Ecto neural progenitor cell (in vitro differentiated cells): ENCODE measurements at places on chromosomes 16 and 17.
A peak's percentile ranks its signal among the peaks of the same experiment; 100 is the strongest.

DNA sequence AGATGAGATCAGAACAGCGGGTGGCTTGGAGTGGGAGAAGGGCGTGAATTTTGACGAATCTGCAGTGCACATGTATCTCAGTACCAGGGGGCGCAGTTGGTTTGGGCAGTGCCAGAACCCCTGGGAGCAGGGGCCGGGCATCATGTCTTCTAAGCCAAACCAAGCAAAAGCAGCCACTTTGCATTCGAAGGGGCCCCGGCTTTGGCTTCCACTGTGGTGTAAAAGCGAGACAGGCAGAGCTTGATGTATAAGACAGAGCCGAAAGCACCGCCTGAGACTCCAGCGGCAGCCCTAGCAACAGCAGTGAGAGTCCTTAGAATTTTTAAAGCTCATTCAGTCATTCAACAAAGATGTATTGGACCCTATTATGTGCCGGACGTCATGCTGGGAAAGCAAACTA, 3.8 kb upstream of the XYLT1 start:
- DNase-seq = no peak

DNA sequence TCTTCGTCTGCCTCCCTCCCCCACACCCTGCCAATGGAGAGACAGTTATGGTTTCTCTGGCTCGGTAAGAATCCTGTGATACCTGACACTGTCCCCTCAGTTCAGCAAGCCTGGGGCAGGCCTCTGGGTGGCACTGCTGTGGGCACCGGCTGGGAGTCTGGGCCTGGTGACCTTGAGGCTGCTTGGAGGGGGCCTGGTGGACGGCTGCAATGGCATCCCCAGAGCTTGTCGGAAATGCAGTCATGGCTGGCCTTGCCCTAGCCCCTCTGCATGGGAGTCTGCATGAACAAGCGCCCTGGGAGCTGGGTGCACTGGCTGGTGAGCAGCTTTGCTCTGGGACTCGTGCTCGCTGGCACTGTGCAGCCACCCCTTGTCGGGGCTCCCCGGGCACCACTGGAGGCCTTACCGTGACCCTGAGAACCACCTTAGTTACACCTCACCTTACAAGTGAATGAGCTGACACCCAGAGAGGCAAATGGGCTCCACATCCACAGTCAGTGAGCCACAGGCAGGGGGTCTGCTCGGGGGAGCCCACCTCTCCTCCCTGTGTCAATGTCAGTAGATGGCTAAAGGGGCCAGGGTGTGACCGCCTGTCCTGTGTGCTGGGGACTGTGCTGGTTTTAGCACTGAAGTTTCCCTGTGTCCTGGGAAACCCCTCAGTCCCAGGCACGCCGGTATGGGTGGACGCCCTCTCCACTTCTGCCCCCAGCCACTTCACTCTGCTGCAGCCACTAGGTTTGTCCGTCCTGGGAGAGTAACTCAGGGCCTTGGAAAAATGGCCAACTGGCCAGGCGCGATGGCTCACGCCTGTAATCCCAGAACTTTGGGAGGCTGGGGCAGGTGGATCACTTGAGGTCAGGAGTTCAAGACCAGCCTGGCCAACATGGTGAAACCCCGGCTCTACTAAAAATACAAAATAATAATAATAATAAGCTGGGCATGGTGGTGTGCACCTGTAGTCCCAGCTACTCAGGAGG, 1.4 kb downstream of the LGALS3BP start:
- DNase-seq = no peak

GRCh38 chr17:39543664-39544063, 64.1 kb downstream of the NEUROD2 start:
- no peak for DNase-seq

DNA sequence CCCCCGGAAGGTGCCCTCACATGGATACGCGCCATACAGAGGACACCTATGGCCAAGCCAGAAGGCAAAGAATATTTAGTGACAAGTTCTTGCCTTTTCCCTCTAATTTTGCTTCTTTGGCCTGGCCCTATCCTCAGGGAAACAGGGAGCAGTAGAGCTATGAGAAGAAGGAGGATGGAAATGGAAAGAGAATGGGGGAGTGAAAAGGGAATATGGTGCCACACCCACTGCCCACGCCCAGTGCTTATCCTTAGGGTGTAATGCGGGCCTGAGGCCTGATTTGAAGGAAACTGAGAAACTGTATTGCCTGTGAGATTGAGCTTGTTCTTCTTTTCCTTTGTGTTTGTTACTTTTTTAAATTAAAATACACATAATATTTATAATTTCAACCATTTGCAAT, 255.1 kb downstream of the HS3ST3A1 start:
- no peak for DNase-seq

GRCh38 chr16:29996766-29997250, 767 bp downstream of the INO80E start:
- no peak for DNase-seq

DNA sequence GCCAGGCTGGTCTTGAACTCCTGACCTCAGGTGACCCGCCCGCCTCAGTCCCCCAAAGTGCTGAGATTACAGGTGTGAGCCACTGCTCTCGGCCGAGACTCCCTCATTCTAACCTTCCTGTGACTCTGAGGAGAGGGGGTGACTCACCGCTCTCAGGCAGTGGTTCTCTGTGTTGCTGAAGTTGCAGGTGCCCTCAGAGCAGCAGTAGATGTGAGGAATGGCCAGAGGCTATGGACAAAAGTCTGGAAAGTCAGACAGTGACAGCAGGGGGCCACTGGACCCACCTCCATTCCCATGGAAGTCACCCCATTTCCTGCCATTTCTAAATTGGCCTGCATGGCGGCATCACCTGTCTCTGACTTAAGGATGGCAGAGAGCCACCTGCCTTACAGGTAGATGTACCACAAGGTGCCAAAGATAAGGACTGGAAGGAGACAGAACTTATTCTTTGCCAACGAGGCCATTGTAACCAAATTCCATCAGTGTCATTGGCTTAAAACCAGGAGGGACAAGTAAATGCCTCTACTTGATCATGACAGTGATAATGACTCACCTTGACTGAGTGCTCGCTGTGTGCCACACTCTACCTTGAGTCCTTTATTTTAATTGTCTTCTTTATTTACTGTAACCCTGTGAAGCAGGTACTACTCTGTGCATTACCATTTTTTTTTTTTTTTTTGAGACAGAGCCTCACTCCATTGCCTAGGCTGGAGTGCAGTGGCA, 15.3 kb upstream of the CNOT1 start:
- DNase-seq = no peak

DNA sequence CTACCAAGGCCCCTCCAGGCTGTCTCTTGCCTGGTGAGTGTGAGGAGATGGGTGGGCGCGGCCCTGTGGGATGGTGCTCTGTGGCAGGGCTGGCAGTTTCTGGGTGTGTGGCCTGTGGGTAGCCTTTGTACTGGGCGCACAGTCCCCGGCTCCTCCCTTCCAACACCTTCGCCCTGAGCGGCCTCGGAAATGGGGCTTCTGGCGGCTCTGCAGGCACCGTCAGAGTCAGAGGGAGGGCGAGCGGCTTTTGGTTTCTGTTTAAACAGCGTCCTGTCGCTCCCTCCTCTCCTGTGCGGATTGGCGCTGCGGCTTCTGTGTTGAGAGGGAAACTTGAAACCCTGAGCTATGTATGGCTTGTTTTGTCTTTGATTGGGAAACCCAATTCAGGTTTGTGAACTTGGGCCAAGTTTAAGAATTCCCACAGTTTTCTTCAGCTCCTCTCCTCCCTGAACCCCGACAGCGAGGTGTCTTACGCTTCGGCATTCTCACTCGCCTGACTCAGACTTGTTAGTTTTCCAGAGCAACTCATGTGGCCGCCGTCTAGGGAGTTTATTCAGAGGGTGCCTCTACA, 8.3 kb upstream of the ZNF750 start:
- DNase-seq = no peak

DNA sequence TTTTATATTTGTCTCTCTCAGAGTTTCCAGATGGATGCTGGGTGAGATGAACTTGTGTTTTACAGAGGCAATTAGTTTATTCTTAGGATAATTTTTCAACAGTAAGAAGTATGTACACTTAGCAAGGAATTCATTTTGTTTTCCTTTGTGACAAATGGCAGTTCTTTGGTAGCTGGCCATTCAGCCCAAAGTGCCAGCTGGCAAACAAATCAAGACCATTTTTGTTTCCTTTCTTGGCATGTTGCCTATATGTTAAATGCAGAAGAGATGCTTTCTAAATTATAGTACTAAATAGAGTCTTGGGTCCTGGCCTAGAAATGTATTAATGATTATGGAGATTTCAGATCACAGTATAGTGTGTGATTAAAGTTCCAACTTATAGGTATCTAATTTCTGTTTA, 337.1 kb downstream of the CNTNAP4 start:
- no peak for DNase-seq

DNA sequence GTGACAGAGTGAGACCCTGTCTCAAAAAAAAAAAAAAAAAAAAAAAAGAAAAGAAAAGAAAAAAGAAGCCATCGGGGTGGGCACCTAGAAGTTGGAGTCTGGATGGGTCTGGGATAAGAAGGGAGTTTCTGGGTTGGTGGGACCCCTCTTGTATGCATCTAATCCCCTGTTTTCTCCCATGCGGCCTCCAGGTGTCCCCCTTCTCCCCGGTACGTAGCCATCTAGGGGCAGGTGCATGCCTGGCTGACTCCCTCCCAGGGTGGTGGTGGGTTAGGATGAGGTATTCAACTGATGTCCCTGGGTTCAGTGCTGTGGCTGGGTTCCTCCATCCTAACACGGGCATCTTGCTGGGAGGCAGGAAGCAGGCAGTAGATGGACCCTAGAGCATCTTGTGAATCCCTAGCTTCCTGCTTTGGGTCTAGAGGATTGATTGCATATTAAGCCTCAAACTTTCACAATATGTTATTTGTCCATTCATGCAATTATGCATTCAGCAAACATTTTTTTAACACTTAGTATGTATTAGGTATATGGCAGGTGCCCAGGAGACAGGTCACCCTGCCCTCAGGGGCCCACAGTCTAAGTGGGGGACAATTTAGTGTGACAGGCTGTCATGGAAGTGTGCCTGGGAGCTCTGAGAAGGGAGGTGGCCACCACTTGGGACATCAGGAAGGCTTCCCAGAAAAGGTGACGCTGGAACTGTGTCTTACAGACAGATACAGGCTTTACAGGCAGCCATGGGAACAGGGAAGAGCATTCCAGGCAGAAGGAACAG, 13.1 kb downstream of the FMNL1 start:
- DNase-seq = peak; percentile 63

GRCh38 chr16:2473999-2474876, 689 bp upstream of the TBC1D24 start:
- peak; percentile 72 for DNase-seq

- DNase-seq = no peak
Observed at GRCh38 chr16:66006485-66006884, 360.0 kb upstream of the CDH5 start.

DNA sequence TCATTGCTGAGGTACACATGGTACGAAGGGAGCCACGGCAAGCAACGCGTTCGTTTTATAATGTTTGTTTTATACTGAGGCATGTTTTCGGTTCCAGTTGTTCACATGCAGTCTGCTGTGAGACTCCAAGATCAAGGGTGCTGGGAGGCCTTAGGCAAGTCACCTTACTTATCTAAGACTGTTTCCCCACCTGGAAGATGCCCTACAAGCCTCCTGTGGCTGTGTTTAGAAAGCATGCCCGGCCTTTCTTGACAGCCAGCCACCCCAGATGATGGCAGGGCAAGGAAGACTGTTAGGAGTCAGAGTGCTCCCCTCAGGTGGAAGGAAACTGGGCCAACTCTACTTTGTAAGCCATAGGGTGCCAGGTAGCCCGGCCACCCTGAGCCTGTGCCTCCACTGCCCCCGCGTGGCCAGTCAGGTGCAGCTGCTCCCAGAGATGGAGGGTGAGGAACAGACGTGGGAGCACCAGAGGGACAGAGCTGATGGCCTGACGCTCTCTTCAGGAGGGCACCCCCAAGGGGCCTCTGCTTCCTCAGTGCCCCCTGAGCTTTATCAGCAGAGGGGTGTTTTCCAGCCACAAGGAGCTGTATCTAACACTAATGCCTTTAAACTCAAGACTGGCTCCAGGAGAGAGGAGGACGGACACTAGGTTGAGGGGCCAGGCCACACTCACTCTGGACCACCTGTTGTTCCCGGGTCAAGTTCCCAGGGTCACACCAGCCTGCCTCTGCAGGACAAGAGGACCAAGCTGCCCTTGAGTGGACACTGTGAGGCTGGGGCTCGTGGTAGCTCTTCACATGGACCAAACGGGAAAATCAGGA, 5.4 kb downstream of the NAT9 start:
- peak; percentile 83 for DNase-seq

- no peak for DNase-seq
Observed at GRCh38 chr16:67539271-67539670, 10.6 kb downstream of the RIPOR1 start.

- no peak for DNase-seq
Observed at GRCh38 chr16:88727871-88728270, 21.6 kb downstream of the CTU2 start.
